Mesothelial cell of epicardium (in vitro differentiated cells): ENCODE measurements at places on chromosomes 4 and X.

DNA sequence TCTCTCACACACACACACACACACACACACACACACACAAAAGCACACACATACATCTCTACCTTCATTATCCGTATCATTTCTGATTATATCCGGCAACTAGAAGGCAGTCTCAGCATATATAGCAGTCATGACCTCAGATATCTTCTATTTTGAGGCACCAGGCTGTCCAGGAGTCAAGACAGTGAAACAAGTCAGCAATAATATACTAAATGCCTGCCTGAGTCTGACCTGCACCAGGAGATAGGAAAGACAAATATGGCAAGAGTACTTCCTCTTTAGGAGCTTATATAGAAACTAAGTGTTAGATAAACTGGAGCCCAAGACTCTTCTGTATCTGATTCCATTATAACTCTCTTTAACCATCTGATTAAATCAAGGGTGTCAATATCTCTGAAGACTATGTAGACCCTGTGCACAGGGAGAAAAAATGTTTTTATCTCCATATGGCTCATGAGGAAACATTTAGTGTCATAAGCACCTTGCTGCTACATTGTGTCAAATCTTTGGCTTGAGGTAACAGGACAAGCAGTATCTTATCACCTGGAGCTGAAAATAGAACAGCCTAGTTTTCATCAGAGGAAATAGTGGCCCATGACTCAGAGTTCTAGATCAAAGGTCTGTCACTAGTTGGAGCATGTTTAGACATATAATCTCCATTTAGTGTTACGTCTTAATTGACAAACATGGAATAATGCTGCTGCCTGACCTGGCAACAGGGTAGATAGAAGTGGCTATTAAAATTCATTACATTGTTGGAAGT lies 27.0 kb upstream of the FAM47B start:
- DNase-seq, result no peak

DNA sequence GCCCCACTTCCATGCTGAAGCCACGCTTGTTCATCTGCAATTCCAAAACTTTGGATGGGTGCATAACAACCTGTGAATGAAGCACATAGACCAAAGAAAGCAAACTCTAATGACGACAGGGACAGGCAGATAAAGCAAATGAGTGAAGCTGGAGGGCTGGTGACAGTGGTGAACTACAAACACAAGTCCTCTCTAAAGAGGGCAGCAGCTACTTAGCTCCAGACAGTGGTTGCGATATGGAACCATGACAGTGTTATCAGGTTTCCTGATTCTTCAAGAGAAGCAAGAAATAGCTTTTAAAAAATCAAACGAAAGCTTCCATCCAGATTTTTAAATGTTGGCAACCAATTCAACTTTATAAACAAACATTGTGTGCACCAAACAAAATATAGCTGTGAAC lies 23.8 kb downstream of the NOX1 start:
- no peak for DNase-seq

GRCh38 chr4:76546759-76547742 lies 112.0 kb downstream of the SHROOM3 start:
- DNase-seq, result no peak

- DNase-seq, result no peak
These were observed 882.2 kb downstream of the STIM2 start for GRCh38 chr4:27742816-27743215.

DNA sequence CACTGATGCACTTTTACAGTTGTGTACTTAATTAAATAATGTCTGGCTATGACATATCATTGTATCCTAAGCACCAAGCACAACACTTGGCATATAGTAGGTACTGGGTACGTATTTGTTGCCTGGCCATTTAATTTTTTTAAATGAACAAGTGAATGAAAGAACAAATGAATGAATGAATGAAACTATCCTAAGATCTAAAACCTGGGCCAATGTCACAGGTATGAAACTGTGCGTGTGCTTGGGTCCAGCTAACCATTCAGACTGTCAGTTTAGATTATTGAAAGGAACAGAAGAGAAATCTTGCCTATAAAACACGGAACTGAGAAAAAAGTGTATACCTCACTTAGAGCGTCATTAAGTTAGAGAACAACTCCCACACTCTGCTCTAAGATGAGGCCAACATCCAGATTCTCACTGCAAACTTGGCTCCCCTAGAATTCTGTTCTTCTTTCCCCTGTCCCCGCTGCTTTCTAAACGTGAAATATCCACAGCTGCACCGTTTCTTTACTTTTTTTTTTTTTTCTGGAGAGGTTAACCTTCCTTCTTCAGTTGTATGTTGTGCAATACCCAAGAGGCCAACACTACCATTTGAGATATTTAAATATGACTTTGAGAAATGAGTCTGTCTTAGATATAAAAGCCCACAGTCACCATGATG lies 17.3 kb upstream of the SEL1L3 start:
- no peak for DNase-seq

DNA sequence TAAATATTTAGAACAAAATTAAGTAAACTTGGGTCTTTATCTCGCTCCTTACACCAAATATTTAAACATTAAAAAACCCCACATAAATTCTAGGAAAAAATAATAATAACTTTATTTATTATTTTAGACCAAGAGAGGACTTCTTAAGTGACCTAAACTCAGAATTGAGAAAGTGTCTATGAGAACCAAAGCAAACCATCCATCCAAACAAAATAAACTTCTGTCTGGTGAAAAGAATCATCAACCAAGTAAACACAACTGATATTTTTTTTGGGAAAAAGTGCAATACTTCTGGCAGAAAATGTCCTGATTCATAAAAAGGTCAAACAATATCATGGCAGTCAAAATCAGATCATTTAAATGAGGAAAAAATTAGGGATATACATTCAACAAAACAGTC lies 533.0 kb downstream of the SPRY1 start:
- no peak for DNase-seq

DNA sequence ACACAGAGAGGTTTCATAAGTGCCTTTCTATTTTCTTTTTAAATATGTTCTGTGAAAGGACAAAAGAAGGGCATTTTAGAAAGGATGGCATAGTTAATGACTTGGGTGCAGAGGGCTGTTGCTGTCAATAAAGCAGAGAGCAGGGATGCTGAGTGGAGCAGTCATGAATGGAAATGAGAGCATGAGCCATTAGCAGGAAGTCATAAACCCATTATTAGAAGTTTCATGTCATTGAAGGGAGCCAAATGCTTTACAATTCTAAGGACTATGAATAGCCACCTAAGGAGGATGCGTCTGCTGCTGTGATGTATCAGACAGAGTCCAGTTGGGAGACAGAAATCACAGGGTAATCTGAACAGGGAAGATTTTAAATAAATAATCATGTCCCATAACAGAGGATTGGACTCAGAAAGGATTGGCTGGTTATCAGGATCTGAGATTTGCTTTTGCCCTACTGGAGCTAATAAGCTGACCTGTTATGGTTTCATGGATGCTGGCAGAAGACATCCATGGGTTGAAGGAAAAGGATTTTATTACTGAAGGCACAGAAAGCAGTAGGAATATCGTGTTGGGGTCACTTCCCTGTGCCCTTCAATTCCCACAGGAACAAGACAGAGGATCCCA lies 47.5 kb upstream of the WDR19 start:
- no peak for DNase-seq

DNA sequence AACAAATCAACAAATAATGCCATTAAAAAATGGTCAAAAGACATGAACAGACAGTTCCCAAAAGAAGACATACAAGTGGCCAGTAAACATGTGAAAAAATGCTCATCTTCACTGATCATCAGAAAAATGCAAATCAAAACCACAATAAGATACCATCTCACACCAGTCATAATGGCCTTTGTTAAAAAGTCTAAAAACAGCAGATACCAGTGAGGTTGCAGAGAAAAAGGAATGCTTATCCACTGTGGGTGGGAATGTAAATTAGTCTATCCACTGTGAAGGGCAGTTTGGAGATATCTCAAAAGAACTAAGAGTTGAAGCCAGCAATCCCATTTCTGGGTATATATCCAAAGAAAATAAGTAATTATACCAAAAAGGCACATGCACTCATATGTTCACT lies 668.1 kb upstream of the CPEB2 start:
- DNase-seq, result no peak

GRCh38 chrX:34900691-34901090 lies 41.9 kb upstream of the FAM47B start:
- no peak for DNase-seq

DNA sequence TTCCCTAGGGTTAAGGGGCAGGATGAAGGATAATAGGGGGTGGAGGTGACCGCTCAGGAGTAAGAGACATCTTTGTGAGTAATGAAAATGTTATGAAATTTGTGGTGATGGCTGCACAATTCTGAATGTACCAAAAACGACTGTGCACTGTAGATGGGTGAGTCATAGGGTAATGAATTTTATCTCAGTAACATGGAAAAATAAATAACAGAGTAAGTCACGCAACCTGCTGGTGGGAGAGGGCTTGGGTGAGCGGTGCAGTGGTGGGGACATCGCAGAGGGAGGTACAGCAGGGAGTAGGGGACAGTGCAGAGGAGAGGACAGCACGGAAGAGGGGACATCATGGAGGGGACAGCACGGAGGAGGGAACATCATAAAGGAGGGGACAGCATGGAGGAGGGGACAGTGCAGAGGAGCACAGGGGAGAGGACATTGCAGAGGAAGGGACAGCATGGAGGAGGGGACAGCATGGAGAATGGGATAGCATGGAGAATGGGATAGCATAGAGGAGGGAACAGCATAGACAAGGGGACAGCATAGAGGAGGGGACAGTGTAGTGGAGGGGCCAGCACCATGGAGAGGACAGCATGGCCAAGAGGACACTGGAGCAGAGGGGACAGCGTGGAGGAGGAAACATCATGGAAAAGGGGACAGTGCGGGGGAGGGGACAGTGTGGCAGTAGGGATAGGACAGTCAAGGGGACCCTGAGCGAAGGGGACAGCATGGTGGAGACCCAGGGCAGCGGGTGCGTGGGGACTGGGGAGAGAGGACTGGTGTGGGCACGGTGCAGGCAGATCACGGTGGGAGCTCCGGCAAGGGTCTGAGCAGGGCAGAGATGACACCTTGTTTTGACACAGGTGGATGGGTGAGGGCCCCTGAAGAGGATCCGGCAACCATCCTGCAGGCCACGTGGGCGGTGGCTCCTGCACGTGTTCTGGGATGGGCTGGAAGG lies 68.5 kb upstream of the MXD4 start:
- no peak for DNase-seq

DNA sequence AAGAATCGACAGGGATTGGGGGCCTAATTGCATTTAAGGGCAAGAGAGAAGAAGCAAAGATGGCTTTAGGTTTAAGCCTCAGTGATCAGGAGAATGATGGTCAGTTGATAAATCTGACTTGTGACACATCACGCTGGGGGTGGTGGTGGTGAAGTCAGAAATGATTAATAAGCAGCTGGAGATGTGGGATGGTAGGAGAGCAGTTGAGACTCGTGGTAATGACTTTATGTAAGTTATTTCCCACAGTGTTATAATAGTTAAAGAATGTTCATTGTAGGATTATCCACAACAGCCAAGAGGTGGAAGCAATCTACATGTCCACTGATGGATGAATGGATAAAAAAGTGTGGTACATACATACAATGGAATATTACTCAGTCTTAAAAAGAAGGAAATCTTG lies 178.9 kb upstream of the GPC4 start:
- DNase-seq, result no peak

- no peak for DNase-seq
These were observed 158.6 kb upstream of the ADGRL3 start for GRCh38 chr4:61041527-61041926.

GRCh38 chr4:7598939-7599790 lies 164.4 kb upstream of the PSAPL1 start:
- no peak for DNase-seq

- DNase-seq, result no peak
These were observed 62.5 kb downstream of the NSD2 start for GRCh38 chr4:1933700-1934099.

DNA sequence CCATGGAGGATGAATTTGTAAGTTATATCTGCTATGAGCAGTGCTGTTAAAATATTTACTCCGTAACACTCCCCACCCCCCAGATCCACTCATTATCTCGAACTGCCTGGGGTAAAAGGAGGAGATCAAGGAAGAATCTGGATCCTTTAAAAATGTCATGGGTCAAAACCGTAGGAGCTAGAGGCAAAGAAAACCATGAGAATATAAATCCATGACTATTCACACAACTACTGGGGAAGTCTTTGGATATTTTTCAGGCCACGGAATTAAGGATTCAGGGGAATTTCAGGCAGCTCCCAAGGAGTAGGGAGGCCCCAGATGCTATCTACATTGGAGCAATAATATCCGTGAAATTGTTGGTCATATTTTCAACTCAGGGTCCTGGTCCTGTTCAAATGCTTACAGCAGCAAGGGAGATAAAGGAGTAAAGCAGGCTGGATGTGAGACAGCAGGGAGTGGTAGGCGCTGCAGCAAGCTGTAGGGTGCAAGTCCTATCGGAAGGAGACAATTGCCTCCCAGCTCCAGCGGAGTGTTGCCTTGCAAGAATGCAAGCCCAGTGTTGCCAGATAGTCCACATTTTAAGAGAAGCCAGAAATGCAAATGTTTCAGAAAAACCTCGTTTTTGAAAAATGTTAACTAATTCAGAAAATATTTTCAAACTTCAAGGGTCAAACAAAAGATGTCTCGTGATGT lies 116.2 kb upstream of the KIT start:
- DNase-seq, result no peak

- DNase-seq, result no peak
These were observed 344.4 kb upstream of the ACTRT1 start for GRCh38 chrX:128396601-128397000.

GRCh38 chr4:84837751-84838150 lies 128.7 kb downstream of the WDFY3 start:
- no peak for DNase-seq

DNA sequence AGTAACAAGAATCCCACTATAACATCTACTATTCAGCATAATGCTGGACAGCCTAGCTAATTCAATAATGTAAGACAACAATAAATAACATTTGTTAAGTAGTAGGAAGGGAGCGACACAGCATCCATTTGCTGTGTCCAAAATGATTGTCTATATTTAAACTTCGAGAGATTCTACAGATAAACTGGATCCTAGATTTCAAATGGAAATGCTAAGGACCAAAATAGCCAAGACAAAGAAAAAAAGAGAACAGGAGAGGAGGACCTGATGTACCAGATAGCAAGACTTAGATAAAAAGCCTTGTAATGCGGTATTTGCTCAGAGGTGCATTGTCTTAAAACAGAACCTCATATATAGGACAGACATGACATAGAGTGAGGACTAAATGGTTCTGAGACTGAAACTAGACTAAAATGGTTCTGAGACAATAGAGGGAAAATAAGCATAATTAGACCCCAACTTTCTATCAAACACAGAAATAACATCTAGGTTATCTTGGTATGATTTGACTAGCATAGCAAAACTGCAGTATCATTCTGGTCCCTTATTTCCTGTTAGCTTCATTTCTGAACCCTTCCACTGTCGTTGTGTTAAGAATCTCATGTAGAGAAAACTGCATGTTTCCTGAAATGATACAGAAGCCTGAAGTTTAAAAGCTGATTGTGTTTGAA lies 3.8 kb downstream of the HPGDS start:
- DNase-seq, result no peak

- DNase-seq, result no peak
These were observed 110.9 kb downstream of the FRAS1 start for GRCh38 chr4:78168029-78168428.

DNA sequence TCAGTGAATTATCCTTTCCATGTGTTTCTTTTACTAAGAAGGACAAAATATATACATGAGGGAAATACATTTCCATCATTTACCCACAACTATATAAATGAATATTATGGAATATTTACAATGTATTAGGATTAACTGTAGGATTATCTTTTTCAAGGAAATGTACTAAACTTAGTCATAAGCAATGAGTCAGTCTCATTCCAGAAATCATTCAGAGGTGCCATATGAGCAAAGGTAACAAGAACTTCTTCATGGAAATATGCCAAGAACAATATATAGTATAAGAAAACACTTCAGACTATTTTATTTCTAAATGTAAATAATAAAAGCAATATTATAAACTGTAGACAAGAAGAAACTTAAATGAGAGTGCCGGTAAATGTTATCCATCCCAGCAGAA lies 67.1 kb downstream of the USP38 start:
- no peak for DNase-seq
